ENCODE measurements at places on chromosomes 1 and 21. TPM values are rescaled to one million over a fixed set of nuclear protein-coding genes. Genes with fewer than 3 reads are reported as not detected.

GRCh38 chr1:225710804-225711203, 57.9 kb upstream of the ENAH start:
- DNase-seq = no peak

DNA sequence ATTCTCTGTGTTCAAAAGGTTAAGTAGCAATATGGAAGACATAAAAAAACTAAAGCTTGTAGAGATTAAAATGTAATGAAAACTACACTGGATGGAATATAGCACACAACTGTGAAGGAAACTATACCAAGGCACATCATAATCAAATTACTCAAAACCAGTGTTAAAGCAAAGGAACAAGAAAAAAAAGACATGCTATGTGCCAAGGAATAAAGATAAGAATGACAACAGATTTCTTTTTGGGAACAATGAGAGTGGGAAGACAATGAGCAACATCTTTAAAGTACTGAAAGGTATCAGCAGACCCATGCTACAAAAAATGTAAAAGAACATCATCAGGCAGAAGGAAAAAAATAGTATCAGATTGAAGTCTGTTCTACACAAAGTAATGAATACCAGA, 157.8 kb downstream of the VPS13D start:
- no peak for DNase-seq

GRCh38 chr1:59154401-59154800, 142.5 kb upstream of the FGGY start:
- no peak for DNase-seq

- DNase-seq = no peak
These were observed 85.9 kb upstream of the EDEM3 start for GRCh38 chr1:184840596-184840995.

DNA sequence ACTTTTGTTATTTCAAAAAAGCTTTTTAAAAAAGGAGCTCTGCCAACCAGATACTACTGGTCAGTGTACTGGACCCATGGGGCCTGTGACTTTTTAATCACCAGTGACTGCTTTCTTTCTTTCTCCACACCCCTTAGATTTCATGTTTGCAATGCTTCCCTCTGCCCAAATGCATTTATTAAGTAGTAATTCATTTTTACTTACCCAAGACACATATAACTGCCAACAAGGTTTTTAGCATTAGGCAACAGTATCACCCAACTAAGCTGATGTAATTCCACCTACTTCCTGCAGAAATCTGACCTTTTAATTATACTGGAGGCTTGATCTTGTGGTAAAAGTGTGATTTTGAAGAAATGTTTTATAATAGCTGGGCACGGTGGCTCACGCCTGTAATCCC, 12.5 kb downstream of the MECR start:
- no peak for DNase-seq

GRCh38 chr1:206080026-206080820, 27.2 kb downstream of the RHEX start:
- DNase-seq = no peak

- peak; percentile 63 for DNase-seq
These were observed 26.6 kb downstream of the TTC39A start for GRCh38 chr1:51303751-51304251.

DNA sequence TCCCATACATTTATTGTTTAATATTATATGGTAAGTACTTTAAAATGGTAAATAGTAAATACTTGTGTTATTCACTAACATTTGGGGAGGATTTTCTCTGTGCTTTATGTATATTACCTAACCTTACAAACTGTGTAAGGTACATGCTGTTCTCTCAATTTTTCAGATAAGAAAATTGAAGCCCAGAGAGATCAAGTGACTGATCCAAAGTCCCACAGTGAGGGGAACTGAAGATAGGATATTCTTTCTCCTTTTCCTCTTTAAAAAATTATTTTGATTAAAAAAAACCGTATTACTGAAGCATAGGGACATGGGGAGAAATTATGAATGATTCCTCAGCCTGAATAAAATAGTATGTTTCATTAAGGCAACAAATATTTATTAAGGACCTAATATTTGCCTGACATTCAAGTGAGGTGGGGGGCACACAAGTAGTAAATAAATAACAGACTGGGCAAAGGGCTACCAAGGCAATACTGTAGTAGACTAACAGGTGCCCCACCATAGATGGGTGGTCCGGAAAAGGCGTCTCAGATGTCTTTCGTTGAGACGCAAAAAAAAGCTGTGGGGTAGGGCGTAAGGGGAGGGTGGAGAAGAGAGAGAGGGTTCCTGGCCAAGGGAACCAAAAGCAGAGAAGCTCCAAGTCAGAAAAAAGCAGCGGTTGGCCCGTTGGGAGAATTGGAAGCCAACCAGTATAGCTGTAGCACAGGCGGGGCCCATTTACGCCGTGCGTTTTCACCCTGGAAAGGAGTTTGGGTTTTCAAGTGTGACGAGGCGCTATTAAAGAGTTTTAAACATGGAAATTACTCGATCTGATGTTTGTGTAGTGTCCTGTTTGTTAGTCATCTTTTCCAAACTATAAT, 944 bp upstream of the AGO3 start:
- DNase-seq = peak; percentile 82

DNA sequence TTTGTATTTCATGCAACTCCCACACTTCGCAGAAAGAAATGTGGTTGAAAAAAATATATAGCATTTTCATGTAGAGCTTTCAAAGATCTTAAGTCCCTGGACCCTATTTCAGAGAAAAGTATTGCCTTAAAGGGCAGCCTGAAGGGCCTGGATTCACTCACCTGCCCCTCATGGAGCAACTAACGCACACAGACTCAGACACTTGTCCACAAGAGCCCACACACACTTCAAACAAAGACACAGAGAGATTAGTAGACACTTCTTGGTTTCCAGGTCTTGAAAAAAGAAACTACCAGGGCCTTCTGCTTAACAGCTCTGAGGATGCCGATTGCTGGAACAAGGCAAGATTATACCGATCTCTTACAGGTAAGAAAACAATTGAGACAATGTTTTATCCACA, 122.2 kb downstream of the ZBTB18 start:
- DNase-seq = no peak

GRCh38 chr1:179016706-179017382, 8.8 kb upstream of the FAM20B start:
- peak; percentile 93 for DNase-seq

DNA sequence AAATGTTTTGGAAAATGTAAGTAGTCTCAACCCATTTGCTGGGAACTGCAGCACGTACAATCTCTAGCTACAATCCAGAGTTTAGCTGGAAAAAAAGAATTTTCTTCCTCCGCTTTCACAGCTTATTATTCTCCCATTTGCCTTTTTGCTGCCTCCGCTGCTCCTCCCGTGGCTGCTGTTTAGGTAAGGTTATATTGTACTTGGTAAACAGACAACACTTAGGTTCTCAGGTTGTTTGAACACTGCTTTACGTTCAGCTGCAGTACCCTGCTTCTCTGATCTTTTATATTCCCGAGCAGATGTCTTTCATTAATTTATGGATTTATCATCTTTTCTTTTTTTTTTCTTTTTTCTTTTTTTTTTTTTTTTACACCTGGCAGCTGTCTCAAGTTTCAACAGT, 14.3 kb downstream of the PROX1 start:
- DNase-seq = no peak

GRCh38 chr1:228695015-228695955, 40.0 kb upstream of the RHOU start:
- DNase-seq = no peak

DNA sequence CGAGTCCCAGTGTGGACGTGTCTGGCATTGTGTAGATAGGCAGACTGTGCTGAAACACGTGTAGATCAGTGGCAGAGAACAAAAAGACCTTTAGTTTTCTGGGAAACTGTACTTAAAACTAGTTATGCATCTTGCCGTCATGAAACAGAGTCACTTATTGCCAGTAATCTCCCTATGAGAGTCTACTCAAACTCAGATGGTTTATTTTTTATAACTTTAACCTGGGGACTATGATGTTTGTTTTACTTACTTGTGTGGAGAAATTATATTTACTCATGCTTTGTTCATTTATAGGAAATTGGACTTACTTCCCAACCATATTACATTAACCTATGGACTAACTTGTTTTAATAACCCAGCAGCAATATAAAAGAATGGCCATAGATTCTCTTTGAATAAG, 54.1 kb upstream of the ABCG1 start:
- no peak for DNase-seq

DNA sequence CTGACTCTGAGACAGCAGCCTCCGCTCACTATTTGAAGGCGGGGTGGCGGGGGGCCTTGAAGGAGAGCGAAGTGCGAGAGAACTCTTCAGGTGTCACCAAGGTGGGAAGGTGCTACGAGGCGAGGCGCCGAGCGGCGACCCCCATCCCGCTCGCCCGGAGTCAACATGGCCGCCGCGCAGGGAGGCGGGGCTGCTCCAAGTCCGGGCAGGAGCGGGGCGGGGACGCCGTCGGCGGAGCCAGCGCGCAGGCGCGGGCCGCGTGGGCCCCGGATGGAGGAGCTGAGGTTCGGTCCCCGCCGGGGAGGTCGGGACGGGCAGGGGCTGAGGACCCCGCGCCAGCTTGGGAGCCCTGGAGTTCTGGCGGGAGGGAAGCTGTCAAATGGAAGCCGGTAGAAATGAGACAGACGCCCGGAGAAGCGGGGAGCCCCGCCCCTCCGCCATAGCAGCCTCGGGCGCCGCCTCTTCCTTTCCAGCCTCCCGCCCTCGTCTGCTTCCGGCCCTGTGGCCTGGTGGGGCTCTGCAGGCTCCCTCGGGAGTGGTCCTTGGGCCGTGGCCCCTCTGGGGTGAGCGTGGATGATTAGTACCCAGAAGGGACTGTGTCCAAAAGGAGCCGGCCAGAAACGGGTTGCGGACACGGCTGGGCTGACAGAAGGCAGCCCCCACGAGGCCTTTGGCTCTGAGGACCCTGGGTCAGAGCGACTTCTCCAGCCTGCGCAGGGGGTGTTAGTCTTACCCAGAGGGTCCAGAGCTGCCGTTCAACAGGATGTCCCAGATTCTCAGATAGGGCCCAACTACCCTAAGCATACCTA, at the start of gene PIGV:
Gene PIGV (plus strand): TSS at position 245 of the 809 bp plus-strand sequence. CDS start 2,866 bp downstream, outside the sequence.
- DNase-seq = peak; percentile 96

PTGS2 gene
- total RNA-seq = 17.0 TPM

CLEC20A gene
- not detected for total RNA-seq

PAQR6 gene
- total RNA-seq = 0.81 TPM

CXADR gene
- total RNA-seq = 0.52 TPM

B4GALT2 gene
- total RNA-seq = 31.8 TPM
